ENCODE measurements at places on chromosomes 11 and 22.

DNA sequence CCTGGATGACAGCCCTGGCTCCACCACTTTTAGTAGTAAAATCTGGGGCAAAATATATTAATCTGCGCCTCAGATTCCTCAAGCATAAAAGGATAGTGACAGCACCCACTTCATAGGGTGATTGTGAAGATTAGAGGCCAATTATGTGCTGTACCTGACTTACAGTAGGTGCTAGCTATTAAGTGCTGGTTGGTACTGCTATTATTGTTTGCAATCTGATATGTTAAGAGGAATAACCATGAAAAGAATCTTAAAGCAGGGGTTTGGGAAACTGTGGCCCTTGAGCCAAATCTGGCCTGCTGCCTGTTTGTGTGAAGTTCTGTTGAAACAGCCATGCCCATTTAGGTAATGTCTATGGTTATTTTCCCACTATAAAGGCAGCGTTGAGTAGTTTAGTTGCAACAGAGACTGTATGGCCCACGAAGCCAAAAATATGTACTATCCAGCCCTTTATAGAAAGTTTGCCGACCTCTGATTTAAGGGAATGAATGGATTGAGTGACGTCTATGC, 44.7 kb upstream of the MN1 start:
- DNase-seq = no peak

DNA sequence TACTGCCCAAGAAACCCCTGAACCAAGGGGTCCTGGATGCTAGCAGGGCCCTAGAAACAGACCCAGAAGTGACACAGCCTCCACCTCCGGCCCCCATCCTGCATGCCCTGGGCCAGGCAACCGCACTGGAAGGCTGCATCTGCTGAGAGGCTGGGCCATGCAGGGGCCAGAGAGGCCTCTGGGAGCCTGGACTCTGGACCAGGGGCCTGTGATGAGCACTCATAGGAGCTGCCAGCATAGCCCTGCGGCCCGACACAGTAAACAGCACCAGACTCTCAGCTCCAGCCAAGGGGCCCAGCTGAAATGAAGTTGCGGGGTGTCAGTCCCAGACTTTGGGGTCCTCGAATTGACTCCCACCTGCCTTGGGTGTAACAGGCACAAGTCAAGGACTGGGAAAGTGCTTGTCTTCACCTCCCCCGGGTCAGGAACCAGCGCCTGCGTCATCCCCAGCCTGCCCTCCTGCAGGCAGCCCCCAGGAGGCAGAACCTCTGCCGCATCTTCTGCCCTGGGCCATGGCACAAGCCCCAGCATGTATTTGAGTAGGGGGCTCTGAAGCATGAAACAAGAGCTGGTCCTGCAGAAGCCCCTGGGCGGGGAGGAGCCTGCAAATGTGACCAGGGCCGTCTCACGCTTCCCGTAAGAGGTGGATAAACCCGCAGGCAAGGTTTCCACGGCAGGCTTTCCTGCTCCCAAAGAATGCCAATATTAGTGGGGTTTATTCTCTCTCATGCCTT, 25.2 kb upstream of the CCND1 start:
- DNase-seq = no peak

GRCh38 chr11:124075841-124076651, 34.9 kb upstream of the OR10G7 start:
- peak; percentile 8 for DNase-seq

DNA sequence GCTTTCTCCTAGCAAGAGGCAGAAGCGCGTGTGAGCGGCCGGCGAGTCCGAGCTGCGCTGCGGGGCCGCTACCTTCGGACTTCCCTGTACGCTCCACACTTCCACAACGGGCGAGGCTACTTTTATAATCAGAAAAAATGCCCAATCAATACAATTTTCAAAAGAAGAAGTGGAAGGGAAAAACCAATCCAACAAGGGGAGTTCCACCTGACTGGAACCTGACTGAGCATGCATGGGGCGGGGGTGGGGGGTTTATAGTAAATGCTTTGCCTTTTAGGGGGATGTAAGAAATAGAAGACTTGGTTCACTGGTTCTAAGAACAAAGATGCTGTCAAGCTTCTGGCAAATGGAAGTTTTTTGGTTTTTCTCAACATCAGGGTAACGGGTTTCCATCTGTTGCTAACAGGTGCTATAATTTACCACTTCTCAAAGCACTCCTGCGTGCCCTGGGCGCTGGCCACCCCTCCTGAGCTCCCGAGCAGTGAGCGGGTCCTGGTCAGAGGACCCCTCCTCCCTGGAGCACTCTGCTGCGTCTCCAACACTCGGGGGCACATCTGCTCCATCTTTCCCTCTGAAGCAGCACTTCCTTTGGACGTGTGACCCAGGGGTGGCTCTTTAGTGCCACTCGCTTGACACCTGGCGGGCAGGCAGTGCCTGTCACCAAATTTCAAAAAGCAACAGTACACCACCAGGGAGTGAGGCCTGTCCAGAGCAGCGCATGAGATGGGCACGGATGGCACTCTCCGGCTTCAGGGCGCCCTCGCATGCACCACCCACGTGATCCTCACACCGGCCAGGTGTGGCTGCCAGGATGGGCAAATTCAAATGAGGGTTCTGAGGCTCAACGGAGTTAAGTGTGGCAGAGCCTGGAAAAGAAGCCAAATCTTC, 21.6 kb upstream of the BID start:
- DNase-seq = no peak

DNA sequence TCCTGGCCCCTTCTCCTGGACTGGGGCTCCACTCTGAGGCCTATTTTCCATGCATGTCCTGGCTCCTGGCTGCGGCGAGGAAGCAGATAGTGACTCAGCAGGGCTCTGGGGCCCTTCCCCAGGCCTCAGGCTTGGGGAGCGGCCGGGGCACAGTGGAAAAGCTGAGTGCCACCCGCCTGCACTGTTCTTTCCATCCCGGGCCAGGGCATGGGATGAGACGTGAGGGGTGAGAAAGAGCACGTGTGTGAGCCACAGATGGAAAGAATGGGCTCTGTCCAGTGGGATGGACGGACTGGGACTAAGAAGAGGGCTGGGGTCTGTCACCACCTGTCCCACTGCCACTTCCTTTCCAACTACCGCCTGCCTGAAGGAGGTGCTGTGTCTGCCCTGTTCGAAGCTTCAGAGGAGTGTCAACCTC, 12.8 kb downstream of the SLC37A2 start:
- no peak for DNase-seq

DNA sequence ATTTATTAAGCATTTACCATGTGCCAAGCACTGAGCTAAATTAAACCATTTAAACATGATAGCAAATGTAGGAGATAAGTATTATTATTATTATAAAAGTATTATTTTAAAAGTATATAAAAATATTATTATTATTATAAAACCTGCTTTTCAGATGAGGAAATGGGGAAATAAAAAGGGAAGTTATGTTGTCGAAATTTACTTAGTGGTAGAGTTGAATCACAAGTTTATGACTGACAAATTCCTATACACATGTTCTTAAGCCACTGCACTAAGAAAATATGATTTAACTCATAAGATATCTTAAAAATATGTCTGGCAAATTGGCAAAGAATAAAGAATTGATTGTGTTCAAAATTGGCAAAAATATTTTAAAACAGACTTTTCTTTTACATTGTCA, 53.8 kb downstream of the CASP12 start:
- DNase-seq = no peak

DNA sequence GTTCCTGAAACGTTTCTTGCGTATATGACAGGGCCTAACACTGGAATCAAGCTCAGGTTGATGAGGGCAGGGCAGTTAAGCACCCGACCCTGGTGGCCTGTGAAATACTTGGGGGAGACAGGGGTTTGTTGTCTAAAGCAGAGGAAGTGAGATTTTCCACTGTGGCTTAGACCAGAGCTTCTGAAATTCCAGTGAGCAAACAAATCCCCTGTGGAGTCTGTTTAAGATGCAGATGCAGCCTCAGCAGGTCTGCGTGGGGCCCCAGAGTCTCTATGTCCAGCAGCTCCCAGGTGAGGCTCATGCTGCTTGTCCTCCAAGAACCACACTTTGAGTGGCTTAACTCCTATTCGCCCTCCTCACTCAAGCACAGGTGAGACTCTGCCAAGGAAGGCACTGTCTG, 39.1 kb upstream of the PRAME start:
- DNase-seq = no peak

DNA sequence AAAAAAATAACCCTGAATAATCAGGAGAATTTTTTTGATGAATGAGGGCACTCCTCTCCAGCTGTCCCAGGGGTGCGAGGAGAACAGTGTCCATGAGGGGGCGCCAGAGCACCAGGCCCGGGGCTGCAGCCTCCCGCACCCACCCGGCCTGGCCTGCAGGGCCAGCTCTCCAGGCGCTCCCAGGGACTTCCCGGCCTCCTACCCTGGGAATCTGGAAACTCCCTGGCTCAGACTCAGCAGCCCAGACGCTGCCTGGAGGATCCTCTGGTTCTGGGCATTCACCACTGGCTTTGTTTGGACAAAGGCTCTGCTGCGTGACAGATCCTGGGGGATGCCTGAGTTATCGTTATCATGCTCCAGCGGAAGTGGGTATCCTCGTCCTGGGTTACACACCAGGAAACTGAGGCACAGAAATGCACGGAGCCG, 31.0 kb downstream of the MCM5 start:
- DNase-seq = peak; percentile 25
